ENCODE measurements at places on chromosomes 5 and 9.

GRCh38 chr9:37999588-38000189 is 69.3 kb downstream of the SHB start:
- DNase-seq: no peak

DNA sequence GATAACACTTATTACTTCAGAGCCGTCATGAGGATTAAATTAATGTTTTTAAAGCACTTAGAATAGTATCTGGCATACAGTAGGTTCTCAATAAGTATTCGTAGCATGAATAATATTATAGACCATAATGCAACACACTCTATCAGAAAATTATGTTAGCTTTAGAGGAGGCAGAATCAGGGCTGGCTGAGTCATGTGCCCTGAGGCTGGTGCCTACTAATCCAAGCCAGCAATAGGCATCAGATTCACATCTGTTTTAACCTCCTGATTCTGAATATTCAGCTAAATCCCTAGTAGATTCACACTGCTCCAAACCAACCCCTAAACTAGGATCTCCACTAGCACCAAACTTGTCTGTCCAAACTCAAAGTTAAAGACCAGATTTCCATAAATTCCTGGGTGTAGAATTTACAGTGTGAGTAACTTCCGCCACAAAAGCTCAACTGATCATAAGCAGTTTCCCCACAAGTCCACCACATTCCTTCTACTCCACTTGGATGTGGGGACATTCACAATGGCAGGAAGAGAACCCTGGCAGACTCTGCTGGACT is 170.0 kb upstream of the DAPK1 start:
- no peak for DNase-seq

DNA sequence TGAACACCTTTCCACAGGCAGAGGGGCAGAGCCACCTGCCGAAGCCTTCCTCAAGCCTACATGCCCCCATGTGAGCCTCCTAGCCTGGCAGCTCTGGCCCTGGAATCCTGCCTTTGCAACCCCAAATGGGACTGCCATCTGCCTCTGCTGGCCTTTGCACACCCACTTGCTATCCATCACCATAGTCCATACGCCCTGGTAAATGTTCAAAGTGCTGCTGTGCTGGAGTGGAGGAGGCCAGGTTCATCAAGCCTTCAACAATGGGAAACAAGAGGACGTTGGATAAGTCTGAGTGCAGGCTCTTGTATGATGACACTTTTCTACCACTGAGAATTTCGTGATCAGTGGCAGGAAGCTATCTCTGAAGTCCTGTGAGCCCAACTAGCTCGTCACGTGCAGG is 159.8 kb downstream of the MED10 start:
- DNase-seq: no peak

- no peak for DNase-seq
Measured at GRCh38 chr5:40841068-40841805, at the start of gene CARD6. Gene CARD6 (plus strand): TSS chr5:40841367. CDS start chr5:40841383, 16 bp downstream.

DNA sequence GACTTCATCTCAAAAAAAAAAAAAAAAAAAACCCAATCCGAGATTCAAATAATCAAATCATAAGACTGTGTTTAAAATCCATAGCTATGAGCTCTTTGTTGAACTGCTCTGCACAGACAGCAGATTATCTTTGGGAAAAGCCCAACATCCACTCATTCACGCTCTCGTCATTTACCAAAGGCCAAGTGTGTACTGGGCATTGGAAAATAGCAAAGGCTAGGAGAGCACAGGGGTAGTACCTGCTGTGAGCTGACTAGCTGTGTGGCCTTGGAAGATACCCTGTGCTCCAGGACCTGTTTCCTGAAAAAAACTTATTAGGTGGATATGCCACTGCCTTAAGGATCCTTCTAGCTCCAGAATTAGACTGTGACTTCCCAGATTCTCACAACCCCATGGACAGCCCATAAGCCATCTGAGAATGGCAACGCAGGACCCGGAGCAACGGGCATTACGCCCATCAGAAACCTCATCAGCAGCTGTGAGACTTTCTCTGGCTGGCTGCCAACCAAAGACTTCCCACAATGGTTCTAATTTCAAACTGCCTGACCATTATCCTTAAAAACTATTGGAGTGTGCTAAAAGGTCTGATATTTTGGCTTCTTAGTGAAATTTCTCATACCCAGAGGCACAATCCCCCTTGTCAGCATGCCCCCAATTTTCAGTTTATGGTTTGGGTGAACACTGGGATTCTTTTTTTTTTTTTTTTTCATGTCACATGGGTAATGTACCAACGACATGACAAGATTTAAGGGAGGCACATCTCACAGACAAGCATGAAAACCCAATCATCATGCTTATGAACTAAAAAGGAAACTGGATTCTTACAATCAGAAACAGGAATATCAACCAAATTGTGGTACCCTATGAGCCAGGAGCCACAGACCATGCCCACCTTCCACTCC is 16.8 kb downstream of the SERINC5 start:
- no peak for DNase-seq

DNA sequence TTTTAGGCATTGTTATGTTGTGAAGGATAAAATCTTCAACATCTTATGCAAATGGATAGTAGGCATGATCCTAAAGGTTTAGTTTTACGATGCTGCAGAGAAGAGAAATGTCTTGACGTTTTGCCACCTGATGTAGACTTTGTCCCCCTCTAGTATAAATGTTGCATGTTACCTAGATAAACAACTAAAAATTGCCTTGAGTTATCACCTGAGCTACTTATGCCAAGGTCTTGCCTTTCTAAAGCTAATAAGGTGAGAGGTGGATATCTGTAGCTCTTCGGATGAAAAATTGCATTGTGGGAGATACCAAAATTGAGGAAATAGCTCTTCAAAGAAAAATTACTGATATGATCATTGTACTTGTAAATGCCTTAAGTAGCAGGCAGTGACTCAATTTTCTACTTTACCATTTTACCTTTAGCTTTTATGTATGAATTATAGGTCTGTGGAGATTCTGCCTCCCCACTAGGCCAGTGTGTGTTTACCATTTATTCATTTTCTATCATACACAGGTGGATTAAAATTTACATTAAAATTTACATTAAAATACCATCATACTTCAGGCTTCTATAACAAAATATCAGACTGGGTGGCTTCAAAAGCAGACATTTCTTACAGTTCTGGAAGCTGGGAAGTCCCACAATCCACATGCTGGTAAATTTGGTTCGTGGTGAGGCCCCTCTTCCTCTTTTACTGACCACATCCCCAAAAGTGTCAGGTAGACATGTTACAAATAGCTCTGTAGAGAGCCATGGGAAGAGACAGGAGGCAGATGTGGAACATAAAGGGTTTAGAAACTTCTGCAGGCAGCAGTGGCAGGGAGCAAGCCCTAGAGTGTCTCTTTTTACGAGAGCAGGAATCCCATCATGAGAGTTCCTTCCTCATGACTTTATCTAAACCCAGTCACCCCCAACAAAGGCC is 100.7 kb upstream of the ERBIN start:
- DNase-seq: peak; percentile 24

DNA sequence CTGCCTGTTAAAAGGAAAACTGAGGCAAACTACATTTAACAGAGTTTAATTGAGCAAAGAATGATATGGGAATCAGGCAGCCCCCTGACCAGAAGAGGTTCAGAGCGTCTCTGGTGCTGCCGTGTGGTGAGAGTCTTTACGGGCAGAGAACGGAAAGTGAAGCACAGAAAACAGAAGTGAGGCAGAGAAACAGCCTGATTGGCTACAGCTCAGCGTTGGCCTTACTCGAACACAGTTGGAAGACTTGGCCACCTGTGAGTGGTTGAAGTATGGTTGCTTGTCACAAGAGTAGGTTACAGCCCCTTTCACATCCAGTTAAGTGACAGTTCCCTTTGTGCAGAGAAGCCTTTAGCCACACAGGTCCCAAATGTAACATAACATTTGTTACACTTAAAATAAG is 16.9 kb upstream of the FBP1 start:
- peak; percentile 74 for DNase-seq

DNA sequence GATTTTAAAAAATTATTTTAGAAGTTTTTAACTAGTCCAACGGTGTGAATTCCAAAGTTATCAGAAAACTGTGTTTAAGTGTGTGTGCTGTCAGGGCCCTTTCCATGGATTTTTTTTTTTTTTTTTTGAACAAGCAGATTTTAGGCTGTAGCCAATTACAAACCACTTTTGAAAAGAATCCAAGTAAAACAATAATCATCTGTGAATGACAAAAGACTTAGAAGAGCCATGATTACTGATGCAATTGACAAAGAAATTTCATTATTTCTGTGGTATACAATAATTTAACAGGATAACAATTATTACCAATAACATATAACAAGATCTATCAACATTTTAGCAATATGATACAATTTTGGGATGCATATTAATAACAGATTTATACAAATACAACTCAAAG is 16.2 kb upstream of the PAIP1 start:
- DNase-seq: no peak

DNA sequence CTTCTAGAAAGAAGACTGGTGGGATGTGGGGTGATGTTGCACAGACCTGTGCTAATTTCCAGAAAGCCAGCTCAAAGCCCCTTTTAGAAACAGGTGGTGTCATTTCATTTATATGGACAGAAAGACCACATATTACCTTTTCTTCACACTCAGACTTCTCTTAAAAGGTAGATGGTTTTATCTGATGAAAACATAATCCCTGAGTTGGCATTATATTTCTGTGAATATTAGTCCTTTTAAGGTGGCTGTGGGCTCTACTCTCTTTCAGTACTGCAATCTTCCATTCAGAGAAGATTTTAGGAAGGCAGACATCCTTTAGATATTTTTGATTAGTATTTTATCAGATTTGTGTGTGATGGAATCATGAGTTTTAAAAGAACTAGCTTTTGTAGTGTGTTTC is 73.2 kb downstream of the PPIC start:
- no peak for DNase-seq

DNA sequence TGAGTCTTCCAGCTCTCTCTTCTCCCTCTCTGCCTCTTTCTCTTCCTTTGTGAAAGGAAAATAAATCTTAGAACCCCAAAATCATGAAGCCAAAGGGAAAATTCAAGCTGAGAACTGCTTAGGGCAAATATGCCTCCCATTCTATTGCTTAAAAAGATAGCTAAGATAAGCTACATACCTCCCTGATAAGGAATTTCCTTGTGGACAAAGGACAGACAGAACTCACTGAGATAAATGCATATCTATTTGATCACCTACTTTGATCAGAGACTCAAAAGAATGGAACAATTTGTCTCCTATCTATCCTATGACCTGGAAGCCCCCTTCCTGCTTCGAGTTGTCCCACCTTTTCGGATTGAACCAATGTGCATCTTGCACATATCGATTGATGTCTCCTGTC is 220.6 kb upstream of the NMUR2 start:
- DNase-seq: no peak

DNA sequence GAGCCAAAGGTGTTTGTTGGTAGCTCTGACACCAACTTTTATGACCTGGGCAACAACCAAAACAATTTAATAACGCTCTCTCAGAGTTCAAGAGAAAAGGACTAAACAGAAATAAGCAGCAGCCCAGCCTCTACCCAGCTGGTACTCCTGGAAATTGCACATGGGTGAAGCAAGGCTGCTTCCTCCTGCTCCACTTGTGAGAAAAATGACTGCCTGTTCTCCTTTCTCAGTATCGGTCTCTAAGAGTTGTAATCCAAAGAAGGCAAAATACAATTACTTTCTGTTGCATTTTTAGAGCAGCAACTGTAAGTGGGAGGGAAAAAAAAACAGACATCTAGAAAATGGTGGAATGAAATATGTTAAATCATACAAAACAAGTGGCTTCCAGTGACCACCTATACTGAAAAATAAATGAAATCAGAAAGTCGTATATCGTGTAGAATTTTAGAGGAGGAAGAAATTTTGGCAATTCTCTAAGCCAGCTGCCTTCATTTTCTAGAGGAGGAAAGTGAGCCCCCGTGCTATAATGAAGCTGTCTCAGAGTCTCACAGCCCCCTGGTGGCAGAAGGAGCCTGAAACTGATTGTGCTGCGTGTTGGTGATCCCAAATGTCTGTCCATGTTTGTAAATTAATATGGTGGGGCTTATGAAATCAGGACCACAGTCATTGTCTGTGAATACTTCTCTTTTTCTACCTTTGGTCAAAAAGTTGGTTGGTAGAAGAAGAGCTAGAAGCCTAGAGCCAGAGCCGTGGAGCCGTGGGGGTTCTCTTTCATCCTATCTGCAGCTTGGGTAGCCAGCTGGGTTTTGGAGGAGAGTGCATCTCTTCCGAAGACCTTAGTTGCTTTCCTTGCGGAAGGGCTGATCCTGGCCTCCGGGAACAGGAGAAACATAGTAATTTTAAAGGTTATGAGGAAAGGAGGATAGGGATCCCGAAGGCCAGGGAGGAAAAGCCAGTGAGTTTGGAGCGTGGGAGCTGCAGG is 139.9 kb downstream of the PIP5K1B start:
- peak; percentile 23 for DNase-seq

DNA sequence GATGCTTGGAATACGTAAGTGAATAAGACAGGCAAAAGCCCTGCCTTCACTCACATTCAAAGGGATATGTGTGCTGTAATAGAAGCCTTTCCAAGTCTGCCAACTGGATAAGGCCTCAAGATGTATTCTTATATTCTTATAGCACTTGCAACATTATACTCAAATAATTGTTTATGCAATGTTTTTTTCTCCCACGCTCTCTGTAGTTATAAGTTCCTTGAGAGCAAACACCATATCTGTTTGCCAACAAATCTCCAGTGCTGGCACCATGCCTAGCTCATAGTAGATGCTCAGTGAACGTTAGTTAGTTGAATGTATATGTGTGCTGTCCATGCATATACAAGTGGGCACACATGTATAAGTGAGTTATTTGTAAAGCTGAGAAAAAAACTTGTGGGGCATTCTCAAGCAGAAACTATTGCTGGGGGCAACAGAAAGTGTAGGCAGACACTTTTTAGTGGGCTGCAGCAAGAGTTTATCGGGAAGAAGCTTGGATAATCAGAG is 125.1 kb downstream of the RPS23 start:
- DNase-seq: no peak

DNA sequence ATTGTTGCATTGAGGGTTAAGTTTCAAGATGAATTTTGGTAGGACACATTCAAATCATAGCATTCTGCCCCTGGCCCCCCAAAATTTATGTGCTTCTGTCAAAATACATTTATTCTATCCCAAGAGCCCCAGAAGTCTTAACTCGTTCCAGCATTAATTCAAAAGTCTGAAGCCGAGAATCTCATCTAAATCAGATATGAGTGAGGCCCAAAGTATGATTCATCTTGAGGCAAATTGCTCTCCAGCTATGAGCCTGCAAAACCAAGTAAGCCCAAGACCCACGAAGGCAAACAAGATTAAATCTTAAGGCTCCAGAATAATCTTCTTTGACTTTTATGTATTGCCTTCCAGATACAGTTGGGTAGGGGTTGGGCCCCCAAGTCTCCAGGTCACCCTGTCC is 19.2 kb downstream of the TNPO1 start:
- no peak for DNase-seq

Data from CD4-positive, alpha-beta T cell treated with Interleukin-15 for 1 hour (primary cell).